ENCODE measurements at places on chromosomes 4 and X.

GRCh38 chr4:96767815-96768480 is 928.1 kb downstream of the PDHA2 start:
- DNase-seq, result no peak

DNA sequence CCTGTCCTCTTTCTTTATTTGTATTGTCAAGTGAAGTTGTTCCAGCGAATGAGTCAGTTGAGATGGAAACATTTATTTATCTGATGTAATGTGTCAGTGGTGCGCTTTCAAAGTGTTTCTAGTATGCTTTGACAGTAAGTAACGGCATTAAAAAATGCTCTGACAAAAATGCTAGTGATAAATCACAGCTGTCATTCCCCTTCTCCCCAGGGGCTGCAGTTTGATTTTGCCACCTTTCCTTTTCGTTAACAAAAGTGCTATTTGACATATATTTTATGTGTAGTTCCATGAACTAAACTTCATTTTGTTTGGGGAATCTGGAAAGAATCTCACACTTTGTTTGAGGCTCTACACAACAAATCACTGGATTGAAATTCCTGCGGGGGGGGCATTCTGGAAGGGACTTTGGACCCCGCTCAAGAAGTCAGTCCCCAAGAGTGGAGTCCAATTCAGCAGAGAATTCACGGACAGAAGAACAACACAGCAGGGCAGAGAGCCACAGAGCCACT is 7.6 kb upstream of the TBC1D19 start:
- no peak for DNase-seq

- DNase-seq, result no peak
Measured at GRCh38 chrX:50609796-50610195, 139.2 kb upstream of the DGKK start.

- no peak for DNase-seq
Measured at GRCh38 chrX:150841456-150842197, 56.8 kb downstream of the CD99L2 start.

DNA sequence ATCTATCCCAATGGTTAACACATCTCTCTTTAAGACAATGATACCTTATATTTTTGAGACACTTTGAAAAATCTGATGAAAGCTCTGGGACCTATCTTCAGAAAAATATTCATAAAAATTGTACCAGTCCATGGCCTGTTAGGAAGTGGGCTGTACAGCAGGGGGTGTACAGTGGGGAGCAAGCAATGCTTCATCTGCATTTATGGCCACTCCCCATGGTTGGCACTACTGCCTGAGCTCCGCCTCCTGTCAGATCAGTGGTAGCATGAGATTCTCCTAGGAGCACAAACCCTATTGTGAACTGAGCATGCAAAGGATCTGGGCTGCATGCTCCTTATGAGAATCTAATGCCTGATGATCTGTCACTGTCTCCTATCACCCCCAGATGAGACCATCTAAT is 42.6 kb downstream of the C4orf51 start:
- no peak for DNase-seq

- no peak for DNase-seq
Measured at GRCh38 chr4:119858176-119858575, 208.5 kb downstream of the MAD2L1 start.

- DNase-seq, result no peak
Measured at GRCh38 chr4:108029016-108029720, 39.5 kb downstream of the HADH start.

- no peak for DNase-seq
Measured at GRCh38 chr4:137825505-137825904, 293.2 kb upstream of the PCDH18 start.

GRCh38 chrX:13518126-13518525 is 51.3 kb upstream of the EGFL6 start:
- DNase-seq, result no peak

All from stimulated activated CD4-positive, alpha-beta T cell treated with anti-CD3 and anti-CD28 coated beads, Interleukin-12 subunit alpha, Interleukin-12 subunit beta, amount 100 ng/mL, for 48 hours (primary cell).